ENCODE measurements at places on chromosomes 7 and 10. TPM values are rescaled to one million over a fixed set of nuclear protein-coding genes. Genes with fewer than 3 reads are reported as not detected.

DNA sequence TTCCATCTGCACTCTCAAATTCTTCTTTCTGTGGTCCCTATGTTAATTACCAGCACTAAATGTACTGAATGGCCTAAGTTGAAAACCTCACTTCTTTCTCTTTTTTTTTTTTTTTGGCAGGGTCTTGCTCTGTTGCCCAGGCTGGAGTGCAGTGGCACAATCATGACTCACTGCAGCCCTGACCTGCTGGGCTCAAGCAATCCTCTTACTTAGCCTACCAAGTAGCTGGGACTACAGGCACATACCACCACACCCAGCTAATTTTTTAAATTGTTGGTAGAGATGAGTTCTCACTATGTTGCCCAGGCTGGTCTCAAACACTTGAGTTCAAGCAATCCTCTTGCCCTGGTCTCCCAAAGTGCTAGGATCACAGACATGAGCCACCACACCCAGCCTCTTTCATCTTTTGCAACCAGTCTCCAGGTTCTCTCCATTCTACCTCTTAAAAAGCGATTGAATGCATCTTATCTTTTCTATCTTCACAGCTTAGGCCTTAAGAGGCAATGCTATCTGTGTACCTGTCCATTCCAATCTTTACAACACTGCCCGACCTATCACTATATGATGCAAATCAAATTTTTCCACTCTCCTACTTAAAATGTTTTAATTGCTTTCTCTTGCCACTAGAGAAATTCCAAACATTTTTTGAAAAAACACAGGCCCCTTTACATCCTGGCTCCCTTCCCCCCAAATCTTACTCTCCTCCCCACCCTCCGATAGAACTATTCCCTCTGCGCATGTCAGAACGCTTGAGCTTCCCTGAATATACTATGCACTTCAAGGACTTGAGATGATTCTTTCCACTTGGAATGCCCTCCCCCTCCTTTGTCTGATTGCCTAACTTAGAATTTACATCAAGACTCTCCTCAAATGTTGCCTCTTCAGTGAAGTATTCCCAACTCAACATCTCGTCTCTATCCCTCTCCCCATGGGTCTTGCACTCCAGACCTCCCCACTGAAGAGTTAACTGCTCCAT lies 6.0 kb downstream of the ICA1 start:
- H3K4me3 ChIP-seq: no peak overlapping the region
- H3K27me3 ChIP-seq: peaks cover 12% of the 10 kb centered on the region
- H3K4me1 ChIP-seq: no peaks in the 10 kb centered on the region
- H3K36me3 ChIP-seq: no peaks in the 10 kb centered on the region
- H3K27ac ChIP-seq: no peak overlapping the region
- DNase-seq: no peak

DNA sequence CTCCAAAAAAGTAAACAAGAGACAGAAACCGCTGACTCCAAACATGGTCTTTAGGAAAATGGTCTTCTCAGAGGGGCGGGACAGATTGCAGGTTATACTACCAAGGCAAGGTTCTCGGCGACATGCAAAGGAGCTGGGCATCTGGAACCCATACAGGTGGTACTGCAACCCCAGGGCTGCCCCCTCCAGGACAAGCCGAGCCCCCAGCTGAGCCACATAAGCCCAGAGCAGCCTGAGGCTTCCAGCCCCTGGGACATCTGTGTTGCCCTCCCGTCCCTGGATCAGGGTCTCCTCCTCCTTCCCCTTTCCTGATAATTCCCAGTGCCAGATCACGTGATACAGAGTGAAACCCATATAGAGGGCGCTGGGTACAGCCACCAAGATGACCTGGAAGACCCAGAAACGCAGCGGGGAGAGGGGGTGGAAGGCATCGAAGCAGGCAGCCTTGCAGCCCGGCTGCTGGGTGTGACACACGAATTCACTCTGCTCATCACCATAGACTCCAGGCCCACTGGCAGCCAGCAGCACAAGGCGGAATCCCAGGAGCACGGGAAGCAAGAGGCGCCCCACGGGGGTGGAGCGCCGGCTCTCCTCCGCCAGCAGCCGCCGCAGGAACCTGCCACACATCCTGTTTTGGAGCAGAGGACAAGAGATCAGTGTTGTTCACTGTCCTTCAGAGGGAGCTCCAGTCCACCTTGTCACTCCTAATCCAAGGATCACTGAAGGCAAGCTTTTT lies at the start of gene GJC3:
TSS of gene GJC3 (minus strand) at position 627 of the 736 bp plus-strand sequence. CDS start at position 627, 0 bp downstream.
- peak; percentile 78 for DNase-seq
- no peaks in the 10 kb centered on the region for H3K36me3 ChIP-seq
- peak within 1 kb of the TSS; percentile 58 for H3K4me3 ChIP-seq
- no peaks in the 10 kb centered on the region for H3K4me1 ChIP-seq

DNA sequence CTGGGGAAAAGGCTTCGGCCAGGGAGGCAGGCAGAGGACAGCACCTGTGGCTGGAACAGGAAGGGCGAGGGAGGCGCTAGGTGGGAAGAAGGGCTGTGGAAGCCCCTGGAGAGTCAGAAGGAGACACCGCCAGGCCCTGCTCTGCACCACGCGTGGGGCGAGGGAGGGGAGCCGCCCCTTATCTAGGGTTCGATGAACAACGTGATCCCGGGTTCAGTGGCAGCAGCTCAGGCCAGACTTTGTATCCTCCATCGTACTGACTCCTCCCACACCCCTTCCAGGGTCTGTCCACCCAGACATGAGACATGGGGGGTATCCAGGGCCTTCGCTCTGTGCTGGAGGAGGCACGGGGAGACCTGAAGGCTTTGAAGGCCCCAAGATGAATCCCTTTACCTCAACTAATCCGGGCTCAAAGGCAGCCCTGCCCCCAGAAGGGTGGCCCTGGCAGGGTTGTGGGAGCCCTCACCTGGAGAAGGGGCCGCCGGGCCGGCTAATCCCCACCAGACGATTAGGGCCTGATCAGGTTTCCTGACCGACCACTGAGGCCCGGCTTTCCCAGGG lies 110.8 kb downstream of the PDGFA start:
- H3K27me3 ChIP-seq: peaks cover 34% of the 10 kb centered on the region
- H3K27ac ChIP-seq: no peak overlapping the region
- H3K4me1 ChIP-seq: no peaks in the 10 kb centered on the region
- no peaks in the 10 kb centered on the region for H3K36me3 ChIP-seq

GRCh38 chr10:130044067-130045061 lies 66.3 kb downstream of the C10orf143 start:
- no peak overlapping the region for H3K27ac ChIP-seq
- no peak for DNase-seq
- H3K4me3 ChIP-seq: no peak overlapping the region
- no peaks in the 10 kb centered on the region for H3K4me1 ChIP-seq
- no peaks in the 10 kb centered on the region for H3K36me3 ChIP-seq
- no peaks in the 10 kb centered on the region for H3K27me3 ChIP-seq

The CLEC5A gene
- total RNA-seq: not detected

Data from GM23248 (cell line).